ENCODE measurements at places on chromosomes 1 and 21.

DNA sequence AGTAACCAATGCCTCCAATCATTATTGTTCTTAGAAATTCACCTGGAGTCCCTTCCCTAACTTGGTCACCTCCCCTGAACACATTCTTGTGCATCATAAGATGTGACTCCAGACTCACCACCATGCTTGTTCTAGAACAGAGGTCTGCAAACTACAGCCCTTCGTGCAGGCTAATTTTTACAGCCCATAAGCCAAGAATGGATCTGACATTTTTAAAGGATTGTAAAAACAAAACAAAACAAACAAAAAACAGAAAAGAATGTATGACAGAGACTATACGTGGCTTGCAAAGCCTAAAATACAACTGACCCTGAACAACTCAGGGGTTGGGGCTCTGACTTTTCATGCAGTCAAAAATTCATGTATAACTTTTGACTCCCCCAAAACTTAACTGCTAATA is 6.2 kb upstream of the HIVEP3 start:
- no peak for DNase-seq

- DNase-seq, result peak; percentile 31
Observed at GRCh38 chr1:240820816-240821215, 208.9 kb upstream of the GREM2 start.

DNA sequence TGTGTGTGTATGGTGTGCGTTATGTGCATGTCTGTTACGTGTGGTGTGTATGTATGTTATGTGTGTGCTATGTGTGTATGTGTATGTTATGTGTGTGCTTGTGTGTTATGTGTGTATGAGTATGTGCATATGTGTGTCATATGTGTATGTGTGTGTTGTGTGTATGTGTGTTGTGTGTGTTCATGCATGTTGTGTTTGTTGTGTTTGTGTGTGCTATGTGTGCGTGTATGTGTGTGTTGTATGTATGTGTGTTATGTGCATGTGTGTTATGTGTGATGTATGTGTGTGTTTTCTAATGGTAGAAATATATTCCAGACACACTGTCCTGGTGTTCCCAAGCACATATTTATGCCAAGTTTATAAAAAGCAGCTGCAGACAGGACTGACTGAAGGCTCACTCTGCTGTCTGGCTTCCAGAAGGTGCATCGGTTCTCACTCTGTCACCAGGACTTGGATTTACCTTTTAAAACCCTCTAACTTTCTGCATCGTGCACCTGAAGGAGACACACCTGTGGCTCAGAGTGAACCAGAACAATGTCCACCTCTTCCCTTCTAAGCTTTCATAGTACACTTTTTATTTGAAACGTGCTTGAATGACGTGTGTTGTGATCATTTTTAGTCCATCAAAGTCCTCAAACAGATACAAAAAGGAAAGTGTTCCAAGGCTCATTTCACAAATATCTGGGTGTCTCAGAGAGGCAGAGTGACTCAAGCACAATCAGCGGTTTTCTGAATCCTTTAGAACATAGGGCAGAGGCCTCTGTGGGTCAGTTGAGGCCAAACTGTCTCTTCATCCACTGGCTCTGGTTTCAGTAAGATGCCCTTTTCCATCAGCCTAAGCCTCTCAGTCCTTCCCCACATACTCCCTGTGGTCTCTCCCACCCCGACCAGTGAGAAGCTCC is 49.9 kb downstream of the TOMM20 start:
- no peak for DNase-seq

DNA sequence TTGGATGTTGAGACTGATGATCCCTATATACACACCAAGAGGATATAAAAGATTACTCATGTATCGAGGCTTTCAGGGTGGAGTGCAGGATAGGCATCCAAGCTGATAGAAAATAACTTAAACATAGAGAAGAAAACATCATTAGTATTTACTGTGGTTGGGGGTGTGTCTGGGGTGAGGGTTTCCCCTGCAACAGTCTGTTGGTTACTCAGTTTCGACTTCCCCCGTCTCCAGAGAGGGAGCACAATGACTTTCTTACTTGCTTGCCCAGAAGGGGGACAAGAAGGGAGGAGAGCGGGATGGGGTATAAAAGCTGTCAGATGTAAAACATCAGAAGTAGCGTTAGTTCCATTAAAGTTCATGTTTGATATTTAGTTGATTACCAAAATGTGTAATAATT is 717.4 kb upstream of the ZP4 start:
- no peak for DNase-seq

DNA sequence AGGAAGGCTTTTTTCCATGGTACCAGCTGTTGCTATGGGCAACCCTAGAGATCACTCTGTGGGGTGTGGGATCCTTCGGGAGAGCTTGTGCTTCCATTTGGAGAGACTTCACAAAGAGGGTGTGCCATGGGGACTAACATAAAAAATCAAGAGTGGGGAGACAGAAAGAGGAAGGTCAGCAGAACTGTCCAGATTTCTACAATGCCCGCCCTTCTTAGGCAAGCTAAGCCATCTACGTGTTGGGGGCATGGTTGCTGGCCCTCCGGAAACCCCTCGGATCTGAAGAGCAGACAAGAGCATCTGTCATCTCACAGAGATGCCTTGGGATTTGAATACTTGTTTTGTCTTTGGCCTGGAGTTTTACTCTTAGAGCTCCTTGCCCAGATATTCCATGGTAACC is 83.9 kb upstream of the ZNF648 start:
- DNase-seq, result no peak

- no peak for DNase-seq
Observed at GRCh38 chr1:151986501-151987190, 7.0 kb downstream of the S100A10 start.

DNA sequence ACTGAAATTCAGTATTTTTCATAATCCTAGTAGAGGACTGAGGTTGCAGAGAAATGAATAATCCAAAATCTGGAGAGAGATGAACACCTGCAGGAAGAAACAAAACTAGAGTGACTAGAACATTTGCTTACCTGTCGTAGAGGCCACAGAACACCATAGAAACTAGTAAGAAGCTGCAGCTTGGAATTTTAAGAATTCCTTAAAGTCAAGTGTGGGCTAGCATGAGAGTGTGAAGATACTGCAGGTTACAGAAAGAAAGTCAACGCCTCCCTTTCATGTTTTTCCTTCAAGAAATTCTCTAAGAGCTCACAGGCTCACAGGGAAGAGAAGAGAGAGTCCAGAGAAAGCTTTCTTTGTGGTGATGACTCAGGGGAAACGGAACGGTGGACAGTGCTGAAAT is 633.7 kb downstream of the LRRIQ3 start:
- no peak for DNase-seq

DNA sequence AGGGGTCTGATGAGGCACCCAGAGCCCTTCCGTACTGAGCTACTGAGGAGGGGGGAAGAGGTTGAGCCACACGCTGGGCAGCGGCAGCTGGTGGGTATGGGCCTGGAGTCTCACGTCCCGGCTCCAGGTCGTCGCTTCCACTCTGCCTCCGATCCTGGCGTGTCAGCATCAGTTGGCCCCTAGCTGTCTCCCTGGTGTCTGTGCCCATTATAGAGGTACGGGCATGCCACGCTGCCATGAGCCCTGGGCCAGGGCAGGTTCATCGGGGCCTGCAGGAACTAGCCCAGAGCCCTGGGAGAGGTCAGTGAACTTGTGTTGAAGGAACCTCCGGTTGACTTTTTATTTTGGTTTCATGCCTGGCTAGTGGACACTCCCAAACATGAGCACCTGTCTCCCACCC is 18.2 kb downstream of the COQ8A start:
- DNase-seq, result no peak

DNA sequence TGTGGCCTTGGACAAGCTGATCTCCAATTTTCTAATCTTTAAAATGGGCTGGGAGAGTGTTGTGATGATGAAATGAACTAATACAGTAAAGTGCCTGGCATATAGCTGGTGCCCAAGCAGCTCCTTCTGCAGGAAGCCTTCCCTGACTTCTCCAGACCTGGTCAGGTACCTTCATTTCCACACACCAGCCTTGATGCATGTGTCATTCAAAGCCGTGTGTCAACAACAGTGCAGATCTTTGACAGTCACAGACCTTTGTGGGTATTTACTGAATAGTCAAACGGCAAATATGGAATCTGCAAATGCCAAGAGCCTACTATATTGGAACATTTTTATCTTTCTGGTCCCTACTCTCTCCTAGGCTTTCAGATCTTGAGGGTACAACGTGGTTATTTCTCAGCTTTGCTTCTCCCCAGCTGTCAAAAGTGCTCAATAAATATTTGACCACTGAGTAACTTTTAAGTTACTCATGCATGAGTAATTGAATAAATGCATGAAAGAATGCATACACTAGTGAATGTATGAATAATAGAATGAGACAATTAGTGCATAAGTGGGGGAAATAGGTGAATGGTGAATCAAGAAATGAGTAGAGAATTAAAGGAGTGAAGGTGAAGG is 75.4 kb downstream of the MDM4 start:
- DNase-seq, result peak; percentile 23

DNA sequence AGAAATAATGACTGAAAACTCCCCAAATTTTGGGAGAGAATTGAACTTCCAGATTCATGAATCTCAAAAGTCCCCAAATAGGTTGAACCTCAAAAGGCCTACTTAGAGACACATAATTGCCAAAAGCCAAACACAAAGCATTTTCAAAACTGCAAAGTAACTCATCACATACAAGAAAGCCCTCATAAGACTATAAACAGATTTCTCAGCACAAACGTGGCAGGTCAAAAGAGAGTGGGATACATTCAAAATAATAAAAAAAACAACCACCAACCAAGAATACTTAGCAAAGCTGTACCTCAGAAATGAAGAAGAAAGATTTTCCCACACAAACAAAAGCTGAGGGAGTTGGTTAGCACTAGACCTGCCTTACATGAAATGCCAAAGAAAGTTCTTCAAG is 57.9 kb downstream of the CCN1 start:
- DNase-seq, result no peak

DNA sequence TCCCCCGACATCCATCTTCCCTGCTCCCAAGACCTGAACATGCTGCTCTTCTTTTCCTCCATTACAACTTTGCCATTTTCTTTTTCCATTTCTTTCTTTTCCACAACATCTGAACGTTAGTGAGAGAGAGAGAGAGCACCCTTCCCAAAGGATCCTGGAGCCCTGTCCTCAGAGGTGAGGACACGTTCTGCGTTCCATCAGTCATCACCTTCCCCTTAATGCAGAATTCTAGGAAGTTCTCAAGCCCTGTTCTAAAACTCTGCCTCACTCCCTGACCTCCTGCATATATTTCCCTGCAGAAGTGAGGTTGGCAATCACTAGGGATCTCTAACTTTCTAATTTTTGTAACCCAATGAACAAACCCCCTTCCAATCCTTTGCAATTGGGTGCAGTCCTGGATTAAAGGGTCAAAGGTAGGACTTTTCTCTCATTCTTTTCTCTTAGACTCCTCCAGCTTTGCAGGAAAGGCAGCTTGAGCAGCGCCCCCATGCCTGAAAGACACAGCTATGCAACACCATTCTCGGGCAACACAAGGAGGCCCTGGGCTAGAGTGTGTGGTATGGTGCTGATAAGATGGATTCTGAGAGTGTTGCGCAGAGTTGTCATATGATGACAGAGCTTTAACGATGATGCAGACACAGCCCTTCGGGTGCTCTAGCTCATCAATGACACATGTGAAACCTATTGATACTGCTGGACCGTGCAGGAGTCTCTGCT is 59.2 kb upstream of the TNR start:
- no peak for DNase-seq

DNA sequence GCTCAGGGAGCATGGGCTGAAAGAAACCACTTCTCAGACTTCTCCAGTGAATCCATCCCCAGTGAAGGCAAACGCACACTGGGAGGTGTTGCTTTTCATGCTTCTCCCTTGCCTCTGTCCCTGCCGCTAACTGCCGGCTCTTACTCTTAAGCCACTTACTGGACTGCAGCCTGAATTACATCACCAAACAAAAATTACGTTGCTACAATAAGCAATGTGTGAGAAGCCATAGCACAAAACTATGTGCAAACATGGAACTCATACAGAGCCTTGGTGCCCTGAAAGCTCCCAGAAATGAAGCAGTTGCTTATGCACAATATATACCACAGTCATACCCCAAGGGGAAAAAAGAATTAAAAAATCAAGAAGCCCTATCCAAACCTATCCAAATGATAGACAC is 375.2 kb downstream of the KCNH1 start:
- no peak for DNase-seq

DNA sequence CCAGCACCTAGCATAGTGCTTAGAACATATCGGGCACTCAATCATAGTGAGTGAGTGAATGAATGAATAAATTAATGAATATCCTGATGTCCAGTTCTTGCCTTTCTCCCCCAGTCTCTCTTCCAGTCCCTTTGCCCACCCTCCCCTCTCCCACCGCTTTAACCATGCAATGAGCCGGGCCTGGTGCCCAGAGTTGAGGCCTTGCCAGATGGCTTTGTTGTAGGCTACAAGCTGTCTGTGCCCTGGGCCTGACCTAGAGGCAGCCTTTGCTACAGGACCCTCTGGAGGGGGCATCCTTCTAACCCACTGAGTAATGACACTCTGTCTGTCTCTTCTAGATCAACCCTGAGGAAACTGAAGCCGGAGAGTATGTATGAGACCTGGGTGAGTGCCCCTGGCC is 6.9 kb downstream of the CASQ1 start:
- no peak for DNase-seq

GRCh38 chr1:233440951-233441401 is 113.5 kb downstream of the MAP3K21 start:
- DNase-seq, result peak; percentile 43

DNA sequence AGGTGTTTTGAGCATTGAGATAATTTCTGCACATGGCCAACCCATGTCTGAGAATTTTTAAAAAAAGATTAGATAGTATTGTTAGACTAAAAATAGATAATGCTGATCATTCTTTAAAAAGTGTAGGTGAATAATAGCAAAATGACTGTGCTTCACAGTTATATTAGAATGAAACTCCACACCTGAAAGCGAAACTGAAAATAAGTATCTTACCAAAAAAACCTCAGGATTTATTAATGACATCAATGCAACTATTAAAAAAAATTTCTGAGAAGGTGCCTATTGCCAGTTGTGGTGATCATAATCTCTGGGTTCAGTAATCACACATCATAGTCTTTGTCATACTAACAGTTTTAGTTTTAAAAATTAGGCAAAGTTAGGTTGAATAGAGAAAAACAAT is 36.5 kb downstream of the PLA2G4A start:
- DNase-seq, result no peak

- no peak for DNase-seq
Observed at GRCh38 chr1:55095095-55095494, 55.7 kb downstream of the PCSK9 start.

DNA sequence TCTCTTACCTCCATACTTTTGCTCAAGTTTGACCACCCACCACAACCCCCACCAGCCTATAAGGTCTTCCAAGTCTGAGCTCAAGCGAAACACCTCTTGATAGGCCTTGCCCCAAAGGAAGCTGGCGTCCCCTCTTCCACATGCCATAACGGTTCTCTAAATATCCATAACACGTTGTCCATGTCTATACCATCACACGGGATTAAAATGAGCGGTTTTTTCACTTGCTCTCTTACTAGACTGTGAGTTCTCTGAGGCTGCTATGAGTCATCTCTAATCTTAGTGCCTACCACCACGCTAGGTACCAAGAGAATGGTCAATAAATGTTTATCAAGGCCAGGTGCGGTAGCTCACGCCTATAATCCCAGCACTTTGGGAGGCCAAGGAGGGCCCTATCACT is 41.0 kb downstream of the WASF2 start:
- no peak for DNase-seq

GRCh38 chr1:56199061-56199460 is 380.3 kb downstream of the PLPP3 start:
- no peak for DNase-seq

GRCh38 chr1:19067912-19068638 is 111.6 kb upstream of the IFFO2 start:
- DNase-seq, result no peak
